ENCODE measurements at places on chromosomes 4 and X.

DNA sequence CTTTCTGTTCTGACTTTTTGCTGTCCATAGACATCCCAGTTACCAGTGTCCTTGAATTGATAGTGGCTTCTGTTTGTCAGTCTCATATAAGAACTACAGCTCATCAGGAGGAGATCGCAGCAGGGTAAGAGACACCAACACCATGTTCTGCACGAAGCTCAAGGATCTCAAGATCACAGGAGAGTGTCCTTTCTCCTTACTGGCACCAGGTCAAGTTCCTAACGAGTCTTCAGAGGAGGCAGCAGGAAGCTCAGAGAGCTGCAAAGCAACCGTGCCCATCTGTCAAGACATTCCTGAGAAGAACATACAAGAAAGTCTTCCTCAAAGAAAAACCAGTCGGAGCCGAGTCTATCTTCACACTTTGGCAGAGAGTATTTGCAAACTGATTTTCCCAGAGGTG is 30.1 kb downstream of the GUCY1A1 start:
- no peak for DNase-seq

DNA sequence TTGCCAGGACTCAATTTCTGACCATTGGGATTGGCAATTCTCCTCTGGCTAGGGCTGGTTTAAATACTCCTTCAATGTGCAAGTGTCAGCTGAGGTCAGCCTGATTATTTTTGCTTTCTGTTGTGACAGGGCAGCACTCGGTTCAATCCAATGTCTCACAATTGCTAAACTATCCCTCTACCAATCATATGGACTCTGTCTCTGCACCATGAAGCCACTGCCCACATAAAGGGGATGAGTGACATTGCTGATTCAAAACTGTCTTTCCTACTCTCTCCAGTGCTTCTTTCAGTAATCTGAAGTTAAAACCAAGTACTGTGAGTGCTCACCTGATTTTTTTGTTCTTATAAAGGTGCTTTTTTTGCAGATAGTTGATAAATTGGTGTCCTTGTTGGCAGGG is 1030.7 kb downstream of the GLUD2 start:
- no peak for DNase-seq

DNA sequence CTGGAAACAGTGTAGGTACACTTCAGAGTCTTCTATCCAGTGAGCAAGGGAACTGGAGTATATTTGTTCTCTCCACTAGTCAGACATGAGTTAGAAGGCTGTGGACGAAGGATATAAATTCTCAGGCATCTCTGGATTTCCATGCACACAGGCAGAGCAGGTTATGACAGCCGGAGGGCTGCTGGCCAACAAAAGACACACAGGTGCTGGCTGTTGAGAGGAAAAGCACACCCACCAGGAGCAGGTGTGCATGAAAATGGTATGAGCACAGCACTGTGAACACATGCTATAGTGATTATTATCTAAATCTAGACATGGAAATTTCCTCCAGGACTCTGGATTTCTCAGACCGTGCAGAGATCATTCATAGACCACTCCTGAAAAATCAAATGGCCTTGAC is 444.7 kb upstream of the RPS6KA3 start:
- no peak for DNase-seq

DNA sequence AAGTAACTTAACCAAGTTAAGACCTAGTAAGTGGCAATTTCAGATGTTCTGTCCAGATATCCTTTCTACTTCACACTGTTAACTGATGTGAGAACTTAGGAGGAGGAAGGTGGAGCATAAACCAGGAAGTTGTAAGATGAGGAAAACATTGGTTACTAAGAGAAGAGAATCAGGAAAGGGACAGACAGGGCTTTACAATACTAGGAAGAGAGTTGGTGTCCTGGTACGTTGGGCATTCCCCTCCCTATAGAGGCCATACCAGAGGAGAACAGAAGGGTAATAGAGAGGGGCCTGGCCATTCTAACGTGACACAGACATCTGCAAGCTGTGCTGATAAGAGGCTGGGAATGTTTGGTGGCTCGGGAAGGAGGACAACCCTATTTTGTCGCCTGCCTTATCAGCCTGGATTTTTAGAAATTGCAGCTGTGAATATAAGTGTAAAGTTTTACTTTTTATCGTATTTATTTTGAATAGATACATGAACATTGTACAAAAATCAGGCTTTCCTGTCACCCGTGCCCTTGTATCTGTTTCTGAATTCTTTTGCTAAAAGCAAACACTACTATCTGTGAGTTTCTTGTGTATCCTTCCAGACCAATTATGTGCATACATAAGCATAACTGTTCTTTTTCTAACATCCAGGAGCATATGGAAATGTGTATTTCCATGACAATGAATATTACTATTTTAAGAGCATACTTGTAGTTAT is 53.5 kb upstream of the HPRT1 start:
- DNase-seq: no peak
